ENCODE measurements at places on chromosomes 16 and 17. TPM values are rescaled to one million over a fixed set of nuclear protein-coding genes. Genes with fewer than 3 reads are reported as not detected.

Gene CCL4
- not detected for total RNA-seq

Gene MPP3
- total RNA-seq = 6.7 TPM

Gene KRTAP2-3
- total RNA-seq = not detected

Gene SLC22A31
- total RNA-seq = 0.25 TPM

Gene GDPD1
- 0.53 TPM for total RNA-seq

Gene DECR2
- total RNA-seq = 8.5 TPM
